Activated CD4-positive, alpha-beta memory T cell treated with anti-CD3 and anti-CD28 coated beads for 36 hours (primary cell): ENCODE measurements at places on chromosomes 12 and 14. TPM values are rescaled to one million over a fixed set of nuclear protein-coding genes. Genes with fewer than 3 reads are reported as not detected.

DNA sequence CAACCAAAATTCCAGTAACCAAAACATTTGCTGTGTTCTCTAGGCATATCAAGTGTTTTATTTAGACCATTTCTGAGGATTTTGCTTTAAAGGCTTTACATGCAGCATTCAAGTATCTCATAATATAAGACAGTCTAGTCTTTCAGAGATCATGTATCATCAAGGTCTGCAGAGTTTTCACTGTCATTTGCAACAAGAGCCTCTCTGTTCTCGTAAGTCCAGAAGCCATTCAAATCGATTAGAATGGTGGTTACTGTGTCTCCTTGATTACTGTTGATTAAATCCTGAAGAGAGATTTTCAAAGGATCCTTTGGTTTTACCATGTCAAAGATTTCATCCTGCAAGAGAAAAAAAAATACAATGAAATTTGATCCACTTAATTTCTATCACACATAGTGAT lies 36.3 kb downstream of the PPP2R3C start:
- H3K27me3 ChIP-seq, result no peaks in the 10 kb centered on the region
- no peaks in the 10 kb centered on the region for H3K4me1 ChIP-seq
- DNase-seq, result no peak
- no peak overlapping the region for H3K4me3 ChIP-seq
- H3K36me3 ChIP-seq, result peaks cover 27% of the 10 kb centered on the region
- peak overlapping the region; percentile 14 for H3K27ac ChIP-seq

GRCh38 chr12:82325540-82326336 lies 32.4 kb downstream of the CCDC59 start:
- H3K27ac ChIP-seq, result no peak overlapping the region
- no peak for DNase-seq
- no peaks in the 10 kb centered on the region for H3K36me3 ChIP-seq
- no peaks in the 10 kb centered on the region for H3K4me1 ChIP-seq

DNA sequence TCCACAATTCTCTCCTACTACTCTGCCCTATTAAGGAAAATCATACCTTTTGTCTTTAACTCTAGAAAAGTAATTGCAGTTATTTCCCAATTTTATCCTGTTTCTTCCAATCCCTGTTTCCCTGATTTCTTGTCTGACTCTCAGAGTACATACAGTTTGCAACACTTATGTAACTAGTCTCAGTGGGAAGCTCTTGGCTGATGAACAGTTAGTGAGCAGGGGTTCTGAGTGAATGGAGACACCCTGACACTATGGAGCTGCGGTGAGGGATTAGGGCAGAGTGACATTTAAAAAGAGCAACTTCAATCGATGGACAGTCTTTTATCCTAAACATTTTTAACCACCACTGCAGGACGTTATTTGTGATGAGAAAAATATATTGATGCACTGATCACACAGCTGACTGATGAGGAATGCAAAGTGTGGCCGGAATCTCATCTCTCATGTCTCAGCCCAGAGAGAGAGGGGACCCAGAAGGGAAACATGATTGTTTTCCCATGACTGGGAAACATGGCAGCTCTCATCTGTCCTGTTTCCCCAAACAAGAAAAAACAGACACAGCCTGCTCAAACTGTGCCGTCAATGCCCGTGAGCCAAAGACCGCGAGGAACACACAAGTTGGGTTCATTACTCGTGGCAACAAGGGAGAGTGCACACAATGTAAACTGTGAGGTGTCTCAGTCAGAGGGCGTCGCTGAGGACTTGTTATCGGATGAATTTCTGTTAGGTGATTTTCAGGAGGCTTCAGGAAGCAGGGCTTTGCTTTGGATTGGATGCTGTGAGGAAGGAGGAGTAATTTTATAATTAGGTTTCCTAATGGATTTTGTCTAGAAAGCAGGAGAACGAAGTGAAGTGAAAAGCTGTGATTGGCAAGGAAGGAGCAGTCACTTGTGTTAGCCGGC lies 5.2 kb upstream of the SLC6A13 start:
- peaks cover 5% of the 10 kb centered on the region for H3K4me1 ChIP-seq
- H3K27ac ChIP-seq, result no peak overlapping the region
- no peak overlapping the region for H3K4me3 ChIP-seq
- no peak for DNase-seq

- H3K4me3 ChIP-seq, result no peak overlapping the region
- no peaks in the 10 kb centered on the region for H3K4me1 ChIP-seq
- H3K27ac ChIP-seq, result no peak overlapping the region
- DNase-seq, result no peak
- no peaks in the 10 kb centered on the region for H3K27me3 ChIP-seq
Measured at GRCh38 chr14:104101651-104102281, 16.3 kb downstream of the ASPG start.

DNA sequence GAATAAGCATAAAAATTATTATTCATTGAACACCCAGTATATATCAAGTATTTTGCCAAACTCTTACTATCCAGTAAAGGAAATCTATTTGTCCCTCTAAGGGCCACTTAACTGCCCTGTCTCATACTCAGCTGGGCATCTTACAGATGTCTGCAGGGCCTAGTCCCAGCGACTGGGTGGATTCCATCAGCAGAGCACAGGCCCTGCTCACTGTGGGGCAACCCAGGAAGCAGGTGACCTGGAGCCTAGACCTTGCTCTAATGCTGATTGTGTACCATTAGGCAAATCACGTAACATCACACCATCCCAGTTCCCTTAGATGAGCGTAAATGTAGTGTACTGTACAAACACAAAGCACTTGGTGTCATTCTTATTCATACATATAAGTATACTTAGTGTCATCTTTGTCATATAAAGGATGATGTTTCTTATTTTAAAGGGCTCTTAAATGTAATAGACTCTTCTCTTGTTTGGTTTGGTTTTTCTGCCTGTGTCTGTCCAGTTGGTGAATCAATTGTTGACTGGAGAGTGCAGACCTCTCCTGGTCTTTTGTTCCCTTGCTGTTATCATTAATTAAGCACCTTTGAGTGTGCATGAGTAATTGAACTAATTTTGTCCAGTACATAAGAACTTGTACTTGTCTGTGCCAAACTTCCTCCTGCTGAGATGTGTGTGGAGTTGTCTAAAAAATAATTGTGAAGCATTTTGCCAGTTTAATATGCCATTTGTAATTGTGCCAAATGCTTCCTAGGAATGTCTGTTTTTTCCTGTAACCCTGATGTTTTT lies 49.3 kb downstream of the RAB35 start:
- peaks cover 58% of the 10 kb centered on the region for H3K36me3 ChIP-seq
- H3K27me3 ChIP-seq, result no peaks in the 10 kb centered on the region
- H3K27ac ChIP-seq, result no peak overlapping the region
- H3K4me3 ChIP-seq, result no peak overlapping the region

DNA sequence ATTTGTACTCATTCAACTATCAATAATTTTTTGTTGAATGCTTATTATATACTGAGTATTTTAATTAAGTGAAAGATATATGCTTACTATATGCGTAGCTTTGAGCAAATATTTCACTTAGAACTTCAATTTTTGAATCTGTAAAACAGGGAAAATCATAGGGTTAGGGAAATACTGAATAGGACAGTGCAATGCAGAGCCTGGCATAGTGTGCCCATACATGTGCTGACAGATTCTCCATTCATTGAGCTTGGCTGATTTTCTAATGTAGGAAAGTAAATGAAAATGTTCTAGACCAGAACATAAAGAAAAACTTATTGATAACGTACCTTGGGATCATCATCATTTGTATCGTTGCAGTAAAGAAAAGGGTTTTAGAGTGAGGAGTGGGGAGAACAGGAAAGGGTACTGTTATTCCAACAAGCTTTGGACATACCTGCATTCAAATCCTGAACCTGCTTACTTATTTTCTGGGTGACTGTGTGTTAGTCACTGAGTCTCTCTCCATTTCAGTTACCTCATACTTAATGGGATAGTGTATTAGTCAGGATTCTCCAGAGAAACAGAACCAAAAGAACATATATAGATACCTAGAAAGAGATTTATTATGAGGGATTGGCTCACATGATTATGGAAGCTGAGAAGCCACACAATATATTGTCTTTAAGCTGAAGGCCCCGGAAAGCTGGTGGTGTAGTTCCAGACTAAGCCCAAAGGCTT lies 436.4 kb downstream of the ADAMTS20 start:
- H3K27ac ChIP-seq, result no peak overlapping the region
- H3K4me1 ChIP-seq, result no peaks in the 10 kb centered on the region
- no peak for DNase-seq

GRCh38 chr14:90453401-90453951 lies 56.6 kb downstream of the CALM1 start:
- no peak overlapping the region for H3K4me3 ChIP-seq
- no peak for DNase-seq
- no peaks in the 10 kb centered on the region for H3K27me3 ChIP-seq
- no peaks in the 10 kb centered on the region for H3K36me3 ChIP-seq
- H3K27ac ChIP-seq, result no peak overlapping the region

- H3K27ac ChIP-seq, result no peak overlapping the region
- no peaks in the 10 kb centered on the region for H3K27me3 ChIP-seq
- peaks cover 13% of the 10 kb centered on the region for H3K36me3 ChIP-seq
- DNase-seq, result no peak
- H3K4me3 ChIP-seq, result no peak overlapping the region
Measured at GRCh38 chr12:45183246-45183645, 32.6 kb upstream of the ANO6 start.

The CD63 gene
- 204 TPM for total RNA-seq

The ACOT4 gene
- 3.2 TPM for total RNA-seq

The TDG gene
- 29.1 TPM for total RNA-seq
